ENCODE measurements at places on chromosomes 7 and 10.

DNA sequence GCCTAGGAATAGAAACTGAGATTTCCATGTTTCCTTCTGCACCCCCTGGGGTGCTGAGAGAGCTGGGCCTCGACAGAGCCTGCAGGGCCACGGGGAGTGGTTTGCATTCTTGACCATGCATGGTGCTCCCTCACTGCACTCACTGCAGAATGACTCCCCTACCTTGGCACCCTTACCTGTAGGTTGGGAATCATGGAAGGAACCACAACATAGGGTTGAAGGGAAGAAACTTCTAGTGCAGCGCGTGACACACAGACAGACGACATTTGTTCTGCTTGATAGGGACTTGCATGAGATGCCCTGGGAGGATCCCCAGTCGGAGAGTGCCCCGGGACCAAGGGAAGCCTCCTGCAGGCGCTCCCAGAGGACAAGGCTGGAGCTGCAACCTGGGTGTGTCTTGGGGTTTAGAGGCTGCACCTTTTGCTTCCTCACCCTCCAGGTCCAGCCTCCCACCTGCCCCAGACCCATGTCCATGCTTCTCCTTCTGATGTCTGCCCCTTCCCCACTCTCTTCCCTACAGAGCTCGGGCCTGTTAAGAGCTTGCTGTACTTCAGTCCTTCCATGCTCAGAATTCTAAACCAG lies 245.2 kb downstream of the ABCA13 start:
- DNase-seq, result no peak

DNA sequence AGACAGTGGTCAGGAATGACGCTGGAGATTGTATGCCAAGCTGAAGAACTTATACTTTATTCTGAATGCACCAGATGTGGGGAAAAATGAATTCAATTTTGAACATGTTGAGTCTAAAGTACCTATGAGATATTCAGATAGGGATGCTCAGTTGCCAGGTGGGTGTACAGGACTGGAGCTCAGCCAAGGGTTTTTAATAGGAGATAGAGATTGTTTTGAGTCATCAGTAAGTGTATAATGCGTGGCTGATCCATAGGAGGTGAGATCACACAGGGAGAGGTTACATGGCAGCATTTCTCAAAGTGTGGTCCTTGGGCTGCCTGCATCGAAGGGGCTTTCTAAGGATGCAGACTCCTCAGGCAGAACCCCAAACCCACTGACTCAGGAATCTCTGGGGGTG lies 6.8 kb upstream of the HIPK2 start:
- DNase-seq, result no peak

DNA sequence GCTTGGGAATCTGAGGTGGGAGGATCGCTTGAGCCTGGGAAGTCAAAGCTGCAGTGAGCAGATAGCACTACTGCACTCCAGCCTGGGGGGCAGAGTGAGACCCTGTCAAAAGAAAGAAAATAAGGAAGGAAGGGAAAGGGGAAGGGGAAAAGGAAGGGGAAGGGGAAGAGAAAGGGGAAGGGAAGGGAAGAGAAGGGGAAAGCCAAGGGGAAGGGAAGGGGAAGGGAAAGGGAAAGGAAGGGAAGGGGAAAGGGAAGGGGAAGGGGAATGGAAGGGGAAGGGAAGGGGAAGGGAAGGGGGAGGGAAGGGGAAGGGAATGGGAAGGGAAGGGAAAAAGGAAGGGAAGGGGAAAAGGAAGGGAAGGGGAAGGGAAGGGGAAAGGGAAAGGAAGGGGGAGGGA lies 41.5 kb downstream of the ARHGAP19 start:
- DNase-seq, result no peak

DNA sequence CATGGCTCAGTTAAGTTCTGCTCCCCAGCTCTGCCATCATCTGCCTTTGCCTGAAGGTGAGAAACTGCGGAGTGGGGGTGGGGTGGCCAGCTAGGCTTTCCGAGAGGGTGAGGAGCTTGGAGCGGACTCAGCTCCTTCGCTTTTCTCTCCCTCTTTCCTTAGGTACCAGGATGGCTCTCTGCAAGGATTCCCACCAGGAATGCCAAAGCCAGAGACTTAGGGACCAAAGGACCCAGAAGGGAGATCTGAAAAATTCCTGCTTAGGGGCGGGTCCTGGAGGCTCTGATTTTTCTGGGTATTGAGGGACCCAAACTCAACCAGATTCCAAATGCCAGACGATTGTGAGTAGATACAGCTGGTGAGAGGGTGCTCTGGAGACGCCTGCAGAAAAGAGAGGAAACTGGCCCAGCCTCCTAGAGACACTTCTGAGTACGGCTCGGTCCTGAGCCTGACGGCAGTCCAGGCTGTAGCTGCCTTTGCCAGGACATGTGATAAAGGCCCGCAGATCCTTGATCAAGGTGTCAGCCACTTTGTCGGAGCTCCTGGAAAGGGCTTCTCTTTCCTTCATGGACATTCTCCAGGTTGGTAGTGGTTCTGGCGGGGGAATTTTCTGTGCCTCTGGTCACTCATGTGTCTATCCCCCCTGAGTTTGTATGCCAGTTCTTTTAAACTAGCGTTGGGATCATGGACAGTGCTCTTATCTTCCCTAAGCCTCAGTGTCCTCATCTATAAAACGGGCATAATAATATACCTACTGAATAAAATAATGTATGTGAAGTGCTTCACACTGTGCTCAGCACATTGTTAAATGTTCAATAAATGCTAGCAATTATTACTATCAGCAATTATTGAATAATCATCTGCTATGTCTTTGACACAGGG lies 42.5 kb upstream of the BTRC start:
- DNase-seq, result no peak

DNA sequence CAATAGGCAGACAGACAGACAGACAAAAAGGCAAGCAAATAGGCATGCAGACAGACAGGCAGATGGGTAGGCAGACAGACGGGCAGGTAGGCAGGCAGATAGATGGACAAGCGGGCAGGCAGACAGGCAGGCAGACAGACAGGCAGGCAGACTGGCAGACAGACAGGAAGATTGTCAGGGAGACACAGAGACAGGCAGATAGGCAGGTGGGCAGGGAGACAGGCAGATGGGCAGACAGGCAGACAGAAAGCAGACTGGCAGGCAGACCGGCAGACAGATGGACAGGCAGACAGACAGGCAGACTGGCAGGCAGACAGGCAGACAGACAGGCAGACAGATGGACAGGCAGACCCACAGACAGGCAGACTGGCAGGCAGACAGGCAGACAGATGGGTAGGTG lies 70.3 kb upstream of the MYL10 start:
- no peak for DNase-seq

- no peak for DNase-seq
Observed at GRCh38 chr7:135886345-135887132, 90.6 kb downstream of the MTPN start.

DNA sequence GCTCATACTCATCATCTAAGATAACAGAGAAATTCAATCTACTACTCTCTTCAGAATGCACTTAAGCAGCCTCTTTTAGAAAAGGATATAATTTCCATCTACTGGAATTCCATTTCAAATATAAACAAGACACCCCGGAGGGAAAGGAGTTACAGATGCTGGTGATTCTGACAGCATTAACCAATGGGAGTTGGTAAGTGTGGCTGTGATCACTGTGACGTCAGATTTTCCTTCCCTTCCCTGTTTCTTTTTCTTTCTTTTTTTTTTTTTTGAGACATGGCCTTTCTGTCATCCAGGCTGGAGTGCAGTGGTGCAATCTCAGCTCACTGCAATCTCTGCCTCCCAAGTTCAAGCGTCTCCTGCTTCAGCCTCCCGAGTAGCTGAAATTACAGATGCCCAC lies 106.6 kb downstream of the ACTR3B start:
- DNase-seq, result no peak

DNA sequence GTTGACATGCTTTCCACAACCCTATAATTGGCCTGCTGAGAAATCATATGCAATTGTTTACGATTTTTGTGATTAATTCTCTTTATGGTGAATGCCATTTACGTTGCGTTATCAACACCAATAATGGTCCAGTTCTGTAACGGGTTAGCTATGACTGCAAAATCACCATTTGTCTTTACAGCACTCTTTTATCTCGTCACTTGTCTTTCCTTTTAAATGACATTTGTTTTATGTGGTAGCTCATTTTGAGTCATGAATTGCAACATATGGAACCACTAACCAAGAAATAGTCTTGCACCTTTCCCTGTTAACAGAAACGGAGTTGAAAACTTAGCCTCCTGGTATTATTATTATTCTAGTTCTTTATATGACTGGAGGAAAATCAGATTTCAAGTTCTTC lies 3.1 kb upstream of the KIAA1217 start:
- no peak for DNase-seq

DNA sequence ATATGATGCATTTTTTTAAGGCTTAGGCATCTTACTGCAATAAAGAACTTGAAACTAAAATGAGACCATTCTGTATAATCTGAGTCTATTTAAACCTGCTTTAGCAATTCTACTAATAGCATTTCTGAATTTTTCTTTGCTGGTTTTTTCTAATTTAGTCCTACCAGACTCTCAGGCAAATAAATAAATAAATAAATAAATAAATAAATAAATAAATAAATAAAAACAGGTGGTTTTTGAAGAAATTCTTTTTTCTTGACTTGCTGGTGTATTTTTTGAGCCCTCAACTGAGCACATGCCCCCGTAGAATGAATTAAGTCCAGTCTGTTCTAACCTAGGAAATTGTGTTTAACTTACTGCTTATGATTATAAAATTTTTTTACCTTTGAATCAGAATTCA lies 134.7 kb upstream of the FOXP2 start:
- no peak for DNase-seq

GRCh38 chr10:114308531-114309363 lies 69.7 kb downstream of the VWA2 start:
- no peak for DNase-seq

DNA sequence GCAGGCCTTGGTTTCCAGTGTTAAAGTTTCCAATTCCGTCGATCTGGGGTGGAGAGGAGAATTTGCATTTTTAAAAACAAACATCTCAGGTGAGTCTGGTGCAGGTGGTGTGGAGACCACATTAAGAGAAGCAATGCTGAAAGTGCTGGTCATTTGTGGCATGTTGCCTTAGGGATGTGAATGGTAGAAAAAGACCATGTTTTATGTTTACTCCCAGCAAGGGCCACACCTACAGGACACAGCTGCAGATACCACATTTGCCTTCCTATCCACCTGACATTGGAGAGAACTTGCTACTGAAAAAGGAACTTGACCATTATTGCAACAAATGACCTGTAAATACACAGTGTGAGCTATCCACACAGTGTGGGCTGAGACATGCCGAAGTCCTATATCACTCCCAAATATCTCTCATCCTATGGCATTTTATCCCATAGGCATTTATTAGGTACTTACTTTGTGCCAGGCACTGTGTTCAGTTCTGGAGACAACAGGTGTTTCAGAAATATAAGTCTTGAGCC lies 183.1 kb downstream of the NRP1 start:
- no peak for DNase-seq

Measured in effector CD4-positive, alpha-beta T cell (primary cell).